ENCODE measurements at places on chromosomes 11 and 22.

GRCh38 chr11:128653801-128654231 lies 40.1 kb upstream of the FLI1 start:
- DNase-seq: no peak

- no peak for DNase-seq
Observed at GRCh38 chr11:79447038-79447786, 6.4 kb upstream of the TENM4 start.

DNA sequence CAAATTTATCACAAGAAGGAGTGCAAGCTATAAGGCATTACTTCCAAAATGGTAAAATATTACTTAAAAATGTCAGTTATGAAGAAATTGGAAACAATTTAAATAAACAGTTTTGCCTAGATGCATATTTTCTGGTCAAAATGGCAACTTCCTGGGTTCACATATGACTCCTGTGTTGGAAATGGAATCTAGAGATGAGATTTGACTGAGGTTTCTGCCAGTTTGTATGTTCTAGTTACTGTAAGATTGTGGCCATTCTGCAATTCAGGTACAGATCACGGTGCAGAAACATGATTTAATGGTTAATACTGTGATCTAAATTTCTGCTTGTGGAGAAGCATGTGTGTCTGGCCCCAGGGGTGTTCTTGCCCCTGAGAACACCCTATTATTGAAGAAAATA lies 3.4 kb upstream of the OR4C6 start:
- no peak for DNase-seq

DNA sequence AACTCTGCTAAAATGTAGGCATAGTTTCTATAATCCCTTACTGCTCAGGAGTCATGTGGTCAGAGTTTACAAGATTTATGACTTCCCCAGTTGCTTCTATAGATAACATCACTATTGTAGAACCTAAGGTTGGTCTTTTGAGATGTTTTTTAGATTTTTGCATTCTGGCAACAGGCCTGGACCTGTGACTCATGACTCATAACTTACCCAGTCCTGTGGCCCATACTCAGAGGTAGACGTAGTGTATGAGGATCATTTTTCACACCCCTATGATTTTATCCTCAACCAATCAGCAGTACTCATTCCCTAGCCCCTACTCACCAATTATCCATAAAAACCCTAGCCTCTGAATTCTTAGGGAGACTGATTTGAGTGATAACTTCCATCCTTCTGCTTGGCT lies 384.4 kb upstream of the DDI1 start:
- peak; percentile 48 for DNase-seq

DNA sequence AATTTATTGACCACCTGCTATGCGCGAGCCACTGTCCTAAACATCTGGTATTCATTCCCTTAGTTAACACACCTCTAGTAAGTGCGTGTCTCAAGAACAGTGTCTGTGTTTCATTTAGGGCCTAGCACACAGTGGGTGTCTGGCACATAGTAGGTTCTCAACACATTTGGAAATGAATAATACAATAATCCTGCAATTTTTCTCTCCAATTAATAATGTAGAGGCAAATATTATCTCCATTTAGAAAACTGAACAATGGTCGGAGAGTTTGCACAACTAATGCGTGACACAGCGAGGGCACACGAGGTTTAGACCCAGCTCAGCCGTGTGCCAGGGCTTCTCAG lies 4.0 kb upstream of the NCF4 start:
- no peak for DNase-seq

- no peak for DNase-seq
Observed at GRCh38 chr11:2777386-2777785, 77.6 kb upstream of the KCNQ1OT1 start.

- DNase-seq: no peak
Observed at GRCh38 chr11:83051760-83052671, 19.7 kb downstream of the RAB30 start.

DNA sequence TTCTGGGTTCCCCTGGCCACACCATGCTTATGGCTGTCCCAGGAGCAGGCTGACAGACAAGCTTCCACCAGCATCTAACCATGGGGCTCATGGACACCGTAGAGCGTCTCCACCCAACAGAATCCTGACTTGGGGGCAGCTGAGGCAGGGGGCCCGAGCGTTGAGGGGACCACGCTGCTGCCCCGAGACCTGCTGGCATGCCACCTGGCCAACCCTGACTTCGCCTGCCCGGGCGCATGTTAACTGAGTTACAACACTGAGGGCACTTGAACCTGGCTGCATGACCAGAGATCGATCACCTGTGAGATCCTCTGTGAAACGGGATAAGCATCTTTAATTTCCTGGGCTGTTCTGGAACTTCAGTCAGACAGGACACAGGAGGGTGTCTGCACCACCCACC lies 13.7 kb downstream of the PPM1F start:
- no peak for DNase-seq

- DNase-seq: no peak
Observed at GRCh38 chr11:36214976-36215692, 74.1 kb downstream of the COMMD9 start.

GRCh38 chr11:45075519-45075918 lies 70.9 kb upstream of the PRDM11 start:
- DNase-seq: no peak

GRCh38 chr11:69775163-69775755 lies at the start of gene FGF4:
FGF4 (minus strand) TSS chr11:69775341; CDS start chr11:69775084, 257 bp downstream.
- no peak for DNase-seq

- no peak for DNase-seq
Observed at GRCh38 chr11:120223793-120224192, 13.0 kb downstream of the OAF start.

DNA sequence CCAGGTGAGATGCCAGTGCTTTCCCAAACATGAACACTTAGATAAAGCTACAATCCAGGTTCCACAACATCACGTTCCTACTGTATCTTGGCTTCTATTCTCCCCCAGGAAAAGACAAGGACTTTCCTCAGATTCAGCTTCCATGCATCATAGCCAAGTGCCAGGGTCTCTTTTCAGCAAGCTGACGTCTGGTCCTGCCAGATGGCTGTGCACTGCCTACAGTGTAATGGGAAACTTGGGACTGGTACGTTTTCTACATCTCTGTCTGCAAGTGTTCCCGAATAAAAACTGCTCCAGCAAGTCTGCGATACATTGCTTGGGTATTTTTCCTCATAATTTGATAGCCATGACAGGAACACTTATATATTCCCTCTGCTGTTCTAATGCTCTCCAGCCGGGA lies 412.5 kb downstream of the FAM181B start:
- no peak for DNase-seq

DNA sequence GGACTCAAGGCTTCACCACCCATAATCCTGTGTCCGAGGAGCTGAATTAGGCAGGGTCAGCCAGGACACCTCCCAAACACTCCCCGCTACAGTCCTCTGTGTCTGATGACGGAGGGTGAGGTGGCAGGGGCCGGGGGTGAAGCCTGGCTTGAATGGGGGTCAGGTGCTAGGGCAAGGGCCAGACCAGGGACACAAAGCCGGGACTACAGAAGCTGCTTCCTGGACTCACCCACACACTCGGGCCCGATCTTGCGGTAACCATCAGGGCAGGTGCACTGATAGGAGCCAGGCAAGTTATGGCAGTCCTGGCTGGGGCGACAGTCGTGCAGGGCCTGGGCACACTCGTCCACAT lies 2.3 kb downstream of the EFEMP2 start:
- DNase-seq: no peak

- DNase-seq: no peak
Observed at GRCh38 chr11:115759622-115760460, 255.6 kb upstream of the CADM1 start.

DNA sequence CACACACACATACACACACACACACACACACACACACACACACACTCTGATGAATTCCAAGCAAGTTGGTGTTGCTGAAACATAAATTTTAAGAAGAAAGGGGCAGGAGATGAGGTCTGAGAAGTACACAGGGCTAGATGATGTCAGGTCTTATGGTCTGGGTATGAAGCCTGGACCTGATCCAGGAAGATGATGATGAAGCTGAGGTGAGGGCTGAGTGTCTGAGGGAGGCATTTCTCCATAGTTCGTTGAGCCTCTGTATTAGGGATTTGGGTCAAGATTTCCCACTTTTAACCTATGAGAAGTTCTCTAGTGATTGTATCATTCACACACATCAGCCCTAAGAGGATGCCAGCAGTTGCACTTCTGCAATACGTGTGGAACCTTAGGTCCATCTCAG lies 32.6 kb downstream of the KREMEN1 start:
- DNase-seq: no peak

DNA sequence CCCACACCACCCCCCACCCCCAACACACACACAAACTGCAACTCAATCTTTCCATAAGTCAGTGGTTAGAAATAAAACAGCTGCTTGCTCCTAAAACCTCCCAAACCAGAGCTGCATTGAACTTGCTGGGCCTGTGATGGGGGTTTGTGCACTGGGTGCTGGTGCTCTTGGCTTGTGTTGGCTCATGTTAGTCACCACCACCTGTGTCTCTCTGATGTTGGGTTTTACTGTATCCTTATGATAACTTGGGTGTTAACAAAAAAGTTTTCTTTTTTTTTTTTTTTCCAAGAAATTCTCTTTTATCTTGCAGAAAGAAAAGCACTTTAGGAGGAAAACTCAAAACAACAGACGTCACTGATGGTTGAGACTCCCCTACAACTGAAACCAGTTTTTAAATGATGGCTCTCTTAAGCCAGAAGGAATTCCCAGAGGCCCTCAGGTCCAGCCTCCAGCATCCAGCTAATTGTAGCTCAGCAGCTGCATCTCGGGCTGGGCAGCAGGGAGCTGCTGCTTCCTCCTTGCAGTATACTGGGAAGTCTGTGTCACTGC lies 79.9 kb upstream of the DRD2 start:
- no peak for DNase-seq

- no peak for DNase-seq
Observed at GRCh38 chr11:10474551-10474950, 19.5 kb downstream of the AMPD3 start.

GRCh38 chr11:78350091-78350645 lies 67.5 kb downstream of the GAB2 start:
- peak; percentile 90 for DNase-seq

GRCh38 chr22:45502215-45503049 lies at the start of gene FBLN1:
FBLN1 (plus strand) TSS chr22:45502883; CDS start chr22:45502986, 103 bp downstream.
- no peak for DNase-seq

GRCh38 chr11:64028398-64029115 lies 7.2 kb upstream of the FLRT1 start:
- DNase-seq: no peak

GRCh38 chr11:127345819-127346459 lies 345.4 kb upstream of the KIRREL3 start:
- peak; percentile 38 for DNase-seq

DNA sequence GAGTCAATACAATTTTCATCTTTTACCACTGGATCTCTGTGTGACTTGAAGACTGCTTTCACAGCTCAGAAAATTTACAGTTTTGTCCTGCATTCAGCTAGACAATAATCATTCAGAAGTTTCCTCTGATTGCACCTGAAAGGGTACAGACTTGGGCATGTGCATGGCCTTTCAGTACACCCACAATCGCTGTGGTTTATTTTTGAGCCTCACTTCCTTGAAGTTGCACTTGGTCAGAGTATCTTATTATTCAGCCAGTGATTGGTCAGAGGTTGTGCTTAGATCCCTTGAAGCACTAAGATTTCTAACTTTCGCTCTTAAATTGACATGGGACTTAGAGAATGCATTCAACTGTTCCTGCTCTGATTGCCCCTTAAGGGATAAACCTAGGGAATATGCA lies 508.2 kb downstream of the FAM181B start:
- no peak for DNase-seq

- DNase-seq: no peak
Observed at GRCh38 chr22:36010882-36011281, 17.7 kb downstream of the RBFOX2 start.

- DNase-seq: no peak
Observed at GRCh38 chr11:121123496-121124069, 22.5 kb downstream of the TECTA start.

DNA sequence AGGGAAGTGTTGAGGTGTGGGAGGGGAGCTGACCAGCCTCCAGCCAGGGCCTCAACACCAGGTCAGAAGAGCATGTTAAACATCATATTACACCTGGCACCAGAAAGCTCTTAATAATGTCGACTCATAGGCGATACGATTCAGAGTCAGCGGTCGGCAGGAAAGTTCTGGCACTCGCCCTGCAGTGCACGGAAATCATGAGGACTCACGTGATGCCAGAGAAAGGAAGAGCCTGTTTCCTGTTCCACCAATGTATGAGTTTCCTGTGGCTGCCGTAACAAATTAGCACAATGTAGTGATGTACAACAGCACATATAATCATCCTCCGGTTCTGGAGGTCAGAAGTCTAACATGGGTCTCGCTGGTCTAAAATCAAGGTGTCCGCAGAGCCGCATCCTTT lies 198.8 kb downstream of the BARX2 start:
- no peak for DNase-seq

DNA sequence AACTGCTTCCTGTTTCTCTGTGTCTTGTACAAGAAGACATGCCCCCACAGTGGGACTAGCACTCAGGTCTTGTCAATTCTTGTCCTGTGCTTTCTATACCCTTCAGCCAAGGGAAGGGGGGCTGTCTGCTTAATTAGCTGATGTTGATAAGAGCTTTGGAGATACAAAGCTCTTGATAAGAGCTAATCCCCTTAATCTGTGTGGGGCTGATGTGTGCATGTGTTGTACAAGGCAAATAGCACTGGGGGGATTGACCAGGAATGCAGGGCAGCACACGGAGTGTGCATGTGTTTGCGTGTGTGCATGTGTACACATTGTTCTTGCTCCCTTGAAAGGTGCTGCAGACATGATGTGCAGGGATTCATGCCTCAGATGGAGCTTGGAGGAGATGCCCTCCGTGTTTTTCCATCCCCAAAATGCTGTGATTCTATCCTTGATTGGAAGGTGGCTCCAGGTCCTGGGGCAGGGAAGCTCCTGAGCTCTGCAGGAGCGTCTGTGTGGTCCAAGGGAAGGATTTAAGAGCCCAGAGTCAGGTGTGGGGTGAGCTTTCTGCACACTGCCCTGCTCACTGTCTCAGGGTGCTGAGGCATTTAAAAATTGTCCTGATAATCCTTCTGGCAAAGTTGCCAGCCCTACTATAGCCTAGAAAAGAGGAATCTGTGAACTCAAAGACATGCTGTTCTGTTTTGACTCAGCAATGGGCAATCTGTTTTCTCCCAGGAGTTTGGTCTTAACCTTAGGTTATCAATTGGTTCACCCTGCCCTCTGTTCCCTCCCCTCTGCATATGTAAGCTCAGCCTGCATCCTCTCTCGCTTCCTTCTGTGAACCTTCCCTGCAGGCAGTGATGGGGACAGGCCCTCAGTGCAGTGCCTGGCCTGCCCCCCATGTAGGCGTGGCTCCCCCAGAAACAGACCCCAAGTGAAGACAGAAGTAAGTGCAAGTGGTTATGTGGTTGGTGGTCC lies 102.0 kb downstream of the GRIK4 start:
- no peak for DNase-seq

DNA sequence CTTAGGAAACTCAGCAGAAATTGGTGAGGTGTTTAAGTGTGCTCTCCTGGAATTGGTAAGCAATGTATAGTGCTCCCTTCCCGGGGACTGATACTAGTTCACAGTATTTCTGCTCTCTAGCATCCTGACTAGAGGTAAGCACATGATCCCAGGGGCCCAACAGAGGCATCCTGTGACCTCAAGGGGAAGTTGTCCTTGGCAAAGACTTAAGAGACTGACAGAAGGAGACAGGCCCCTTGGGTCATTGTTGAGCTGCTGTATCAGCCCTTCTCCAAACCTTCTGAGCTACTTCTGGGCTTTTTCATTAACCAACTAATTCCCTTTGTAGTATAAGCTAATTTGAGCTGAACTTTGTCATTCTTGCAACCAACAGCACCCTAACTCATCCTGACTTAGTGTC lies 4.3 kb upstream of the TBC1D22A start:
- DNase-seq: no peak

GRCh38 chr11:60634126-60634525 lies 65.3 kb upstream of the MS4A8 start:
- DNase-seq: peak; percentile 72
